ENCODE measurements at places on chromosomes 1 and 21. TPM values are rescaled to one million over a fixed set of nuclear protein-coding genes. Genes with fewer than 3 reads are reported as not detected.

The ATPAF1 gene
- total RNA-seq = 39.4 TPM

The DNASE2B gene
- total RNA-seq = not detected

The RIPK4 gene
- total RNA-seq = 12.1 TPM

The ARTN gene
- not detected for total RNA-seq

The CDK18 gene
- total RNA-seq = 3.3 TPM

The FCRL5 gene
- not detected for total RNA-seq

The GCSAML gene
- total RNA-seq = not detected

The KLHL17 gene
- total RNA-seq = 14.7 TPM

The F11R gene
- total RNA-seq = 27.5 TPM

The MX1 gene
- total RNA-seq = 8.7 TPM

The TMEM81 gene
- total RNA-seq = 1.5 TPM

The FCRLB gene
- total RNA-seq = 6.8 TPM

The CFAP74 gene
- total RNA-seq = under 0.01 TPM

The CASP9 gene
- 16.0 TPM for total RNA-seq

The GRHL3 gene
- total RNA-seq = 1.5 TPM

The CYP4B1 gene
- total RNA-seq = not detected

The ZDHHC18 gene
- 23.5 TPM for total RNA-seq

The PGLYRP4 gene
- total RNA-seq = not detected

The ABCA4 gene
- total RNA-seq = under 0.01 TPM

The ATP6V1G3 gene
- not detected for total RNA-seq

The FAM163A gene
- total RNA-seq = not detected

The CNR2 gene
- total RNA-seq = not detected

The MEX3A gene
- 23.7 TPM for total RNA-seq

The GPX7 gene
- 55.1 TPM for total RNA-seq

The CRP gene
- total RNA-seq = not detected

The SLC6A17 gene
- total RNA-seq = under 0.01 TPM

The NOTCH2 gene
- total RNA-seq = 136 TPM

The TNN gene
- total RNA-seq = not detected

The PI4KB gene
- total RNA-seq = 57.4 TPM

The HTR6 gene
- not detected for total RNA-seq

The SPATA21 gene
- total RNA-seq = not detected

The PLA2G5 gene
- total RNA-seq = not detected

The CYP2J2 gene
- 2.9 TPM for total RNA-seq
